ENCODE measurements at places on chromosomes 16 and 17.
A peak's percentile ranks its signal among the peaks of the same experiment; 100 is the strongest.

- peak; percentile 2 for DNase-seq
Measured at GRCh38 chr16:76665571-76666275, 388.5 kb downstream of the CNTNAP4 start.

- peak; percentile 29 for DNase-seq
Measured at GRCh38 chr16:2486645-2487516, 12.0 kb downstream of the TBC1D24 start.

GRCh38 chr17:28057731-28058246, 15.3 kb downstream of the NLK start:
- peak; percentile 84 for DNase-seq

DNA sequence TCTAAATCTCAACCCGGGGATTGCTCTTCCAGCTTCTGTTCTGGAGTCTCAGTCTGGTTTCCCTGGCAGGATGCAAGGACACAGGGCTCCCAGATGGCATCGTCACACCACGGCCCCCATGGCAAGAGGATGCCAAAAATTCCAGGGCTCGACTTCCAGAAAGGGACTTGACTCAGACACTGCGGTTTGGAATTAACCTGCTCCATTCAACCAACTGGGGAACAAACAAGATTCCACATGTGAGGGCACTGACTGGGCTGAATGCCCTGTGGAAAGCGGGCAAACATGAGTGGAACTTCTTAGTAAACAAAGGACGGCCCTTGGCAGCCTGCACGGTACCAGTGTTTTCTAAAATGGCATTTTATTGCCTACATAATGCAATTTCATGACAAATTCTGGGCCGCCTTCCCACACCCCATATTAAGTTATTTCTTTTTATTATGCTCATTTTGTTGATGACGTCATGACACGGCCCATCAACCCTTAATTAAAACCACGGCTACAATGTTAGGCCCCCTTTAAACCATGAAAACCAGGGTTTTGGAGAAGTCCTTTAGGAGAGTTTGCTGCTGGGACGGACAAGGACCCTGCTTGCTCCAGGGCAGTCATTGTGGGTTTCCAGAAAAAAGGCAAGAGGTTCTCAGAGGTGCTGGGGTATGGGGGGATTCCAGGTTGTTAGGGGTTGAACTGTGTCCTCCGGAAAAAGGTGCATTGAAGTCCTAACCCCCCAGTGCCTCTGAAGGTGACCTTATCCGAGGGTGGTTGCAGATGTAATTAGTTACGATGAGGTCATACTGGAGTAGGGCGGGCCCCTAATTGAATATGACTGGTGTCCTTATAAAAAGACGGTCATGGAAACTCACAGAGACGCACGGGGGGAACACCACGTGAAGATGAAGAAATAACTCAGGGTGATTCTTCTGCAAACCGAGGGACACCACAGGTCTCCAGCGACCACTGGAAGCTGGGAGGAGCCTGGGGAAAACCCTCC, 205.6 kb downstream of the FOXL1 start:
- DNase-seq = no peak
